ENCODE measurements at places on chromosomes 3 and 15.
A peak's percentile ranks its signal among the peaks of the same experiment; 100 is the strongest.

- no peak for DNase-seq
These were observed 56.4 kb downstream of the NEO1 start for GRCh38 chr15:73108676-73109075.

DNA sequence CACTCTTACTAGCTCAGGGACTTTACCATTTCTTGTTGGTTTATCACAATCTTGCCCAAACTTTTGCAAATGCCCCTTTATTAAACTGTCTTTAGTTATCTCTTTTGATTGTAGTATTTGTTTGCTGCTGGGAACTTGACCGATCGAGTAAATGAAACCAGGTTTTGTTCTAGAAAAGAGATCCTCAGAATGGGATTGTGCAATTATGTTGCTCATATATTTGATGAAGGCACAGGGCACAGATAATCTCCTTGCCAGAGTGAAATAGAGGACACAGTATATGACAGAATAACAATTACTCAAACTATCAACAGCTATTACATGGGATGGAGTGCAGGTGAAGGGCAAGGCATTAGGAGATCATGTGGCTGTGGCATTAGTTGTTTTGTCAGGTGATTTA lies 216.6 kb upstream of the RASGRP1 start:
- DNase-seq = no peak

DNA sequence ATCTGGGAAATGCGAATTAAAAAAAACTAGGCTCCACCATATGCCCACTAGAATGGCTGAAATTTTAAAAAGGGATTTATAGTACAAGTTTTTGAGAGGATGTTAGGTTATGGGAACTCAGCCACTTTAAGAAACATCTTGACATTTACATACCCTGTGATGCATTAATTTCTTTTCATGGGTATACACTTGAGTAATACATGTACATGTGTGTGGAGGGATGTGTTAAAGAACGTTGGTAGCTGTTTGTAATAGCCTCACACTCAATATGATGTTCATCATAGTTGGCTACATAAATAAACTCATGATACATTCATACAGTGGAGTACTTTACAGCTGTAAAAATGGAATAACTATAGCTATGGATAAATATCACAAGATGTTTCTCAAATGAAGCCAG lies 40.9 kb downstream of the MEF2A start:
- DNase-seq = no peak

GRCh38 chr3:4985330-4986174 lies 6.3 kb downstream of the BHLHE40 start:
- peak; percentile 68 for DNase-seq

DNA sequence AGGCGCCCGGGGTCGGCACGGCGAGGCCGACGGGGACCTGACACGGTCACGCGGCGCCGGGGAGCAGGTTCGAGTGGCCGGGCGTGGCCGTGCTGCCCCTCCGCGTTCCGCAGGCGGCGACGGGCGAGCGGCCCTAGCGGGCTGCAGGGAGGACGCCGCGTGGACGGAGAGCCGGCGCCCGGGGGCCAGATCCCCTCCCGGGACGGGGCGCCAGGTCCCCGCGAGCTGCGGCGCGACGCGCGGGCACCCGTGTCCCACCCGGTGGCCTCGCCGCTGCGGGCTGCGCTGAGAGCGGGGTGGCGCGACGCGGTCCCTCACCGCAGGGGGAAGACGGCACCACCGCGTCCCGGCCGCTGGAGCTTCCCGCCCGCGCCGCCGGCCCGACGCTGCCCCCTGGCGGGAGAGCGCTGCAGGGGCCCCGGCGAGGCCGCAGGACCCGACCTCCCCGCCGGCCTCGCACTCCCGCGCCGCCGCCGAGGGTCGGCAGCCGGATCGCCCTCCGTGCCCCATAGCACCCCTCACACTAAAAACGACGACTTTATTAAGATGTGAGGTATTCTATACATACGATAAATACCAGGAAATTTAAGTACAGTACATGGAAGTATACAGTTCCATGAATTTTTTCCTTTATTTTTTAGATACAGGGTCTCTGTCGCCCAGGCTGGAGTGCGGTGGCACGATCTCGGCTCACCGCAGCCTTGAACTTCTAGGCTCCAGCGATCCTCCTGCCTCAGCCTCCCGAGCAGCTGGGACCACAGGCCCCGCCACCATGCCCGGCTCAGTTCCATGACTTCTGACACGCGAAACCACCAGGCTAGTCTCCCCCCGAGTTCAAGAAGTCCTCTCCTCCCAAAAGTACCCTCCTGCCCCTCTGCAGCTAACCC lies 1.3 kb upstream of the PIGZ start:
- DNase-seq = peak; percentile 68

GRCh38 chr15:50641318-50641717 lies 45.3 kb downstream of the TRPM7 start:
- no peak for DNase-seq

GRCh38 chr3:67875858-67876257 lies 221.4 kb upstream of the SUCLG2 start:
- no peak for DNase-seq

DNA sequence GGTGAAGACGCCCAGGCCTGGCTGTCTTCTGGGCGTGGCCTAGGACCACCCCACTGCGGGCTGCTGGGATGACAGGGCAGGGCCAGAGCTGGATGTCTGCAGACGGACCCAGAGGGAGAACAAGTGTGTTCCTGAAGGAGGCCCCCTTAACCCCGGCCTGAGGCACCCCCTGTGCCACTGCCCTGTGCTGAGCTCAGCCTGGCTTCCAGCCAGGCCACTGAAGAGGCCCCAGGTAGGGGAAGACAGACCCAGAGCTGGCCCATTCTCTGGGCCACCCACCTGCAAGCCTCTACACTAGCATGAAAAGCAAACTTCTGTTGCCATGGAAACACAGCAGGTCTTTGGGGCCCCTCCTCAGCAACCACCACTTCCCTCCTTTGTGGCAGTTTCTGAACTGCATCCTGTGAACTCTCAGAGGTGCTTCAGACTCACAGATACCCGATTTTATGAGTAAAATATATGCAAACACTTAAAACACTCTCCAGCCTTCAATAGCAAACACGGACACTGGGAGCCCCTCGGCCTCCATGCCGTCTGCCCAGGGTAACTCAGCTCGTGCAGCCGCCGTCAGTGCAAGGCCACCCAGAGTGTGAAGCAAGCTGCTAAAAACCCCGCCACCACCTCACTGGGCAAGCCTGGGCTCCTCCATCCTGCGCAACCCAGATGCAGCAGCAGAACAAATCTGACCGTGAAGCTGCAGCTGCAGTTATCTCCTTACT lies 42.5 kb downstream of the CMTM6 start:
- DNase-seq = no peak

GRCh38 chr3:169759256-169759655 lies 5.6 kb downstream of the TERC start:
- peak; percentile 36 for DNase-seq

DNA sequence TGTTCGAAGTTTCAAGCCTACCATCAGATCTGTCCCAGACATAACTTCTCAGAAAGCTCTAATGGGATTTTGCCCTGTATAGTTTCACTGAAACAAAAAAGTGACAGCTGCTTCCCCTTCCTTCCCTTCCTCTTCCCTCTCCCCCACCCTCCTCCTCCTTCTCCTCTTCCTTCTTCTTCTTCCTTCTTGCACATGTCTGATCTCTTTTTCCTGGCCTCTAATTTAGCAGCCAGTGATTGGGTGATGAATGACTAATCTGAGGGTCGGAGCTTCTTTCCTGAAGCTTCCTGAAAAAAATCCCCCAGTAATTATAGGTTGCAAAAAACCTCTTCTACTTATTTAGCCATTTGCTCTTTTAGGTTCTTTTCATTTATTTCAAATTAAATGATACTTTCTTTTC lies 168.7 kb downstream of the POTEB3 start:
- no peak for DNase-seq

DNA sequence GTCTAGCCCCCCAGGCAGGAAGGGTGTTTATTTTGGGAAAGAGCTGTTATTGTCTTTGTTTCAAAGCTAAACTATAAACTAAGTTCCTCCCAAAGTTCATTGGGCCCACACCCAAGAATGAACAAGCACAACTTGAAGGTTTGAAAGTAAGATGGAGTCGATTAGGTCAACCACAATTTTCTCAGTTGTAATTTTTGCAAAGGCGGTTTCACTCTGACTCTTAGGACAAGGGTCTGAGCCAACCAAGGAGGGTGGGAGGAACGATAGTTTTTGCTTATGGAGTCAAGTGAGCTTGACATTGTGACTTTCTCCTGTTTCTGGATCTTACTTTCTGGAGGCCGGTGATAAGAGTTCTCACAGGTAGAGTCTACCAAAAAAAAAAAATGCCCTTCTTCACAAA lies 5.8 kb upstream of the ZNF770 start:
- DNase-seq = no peak

DNA sequence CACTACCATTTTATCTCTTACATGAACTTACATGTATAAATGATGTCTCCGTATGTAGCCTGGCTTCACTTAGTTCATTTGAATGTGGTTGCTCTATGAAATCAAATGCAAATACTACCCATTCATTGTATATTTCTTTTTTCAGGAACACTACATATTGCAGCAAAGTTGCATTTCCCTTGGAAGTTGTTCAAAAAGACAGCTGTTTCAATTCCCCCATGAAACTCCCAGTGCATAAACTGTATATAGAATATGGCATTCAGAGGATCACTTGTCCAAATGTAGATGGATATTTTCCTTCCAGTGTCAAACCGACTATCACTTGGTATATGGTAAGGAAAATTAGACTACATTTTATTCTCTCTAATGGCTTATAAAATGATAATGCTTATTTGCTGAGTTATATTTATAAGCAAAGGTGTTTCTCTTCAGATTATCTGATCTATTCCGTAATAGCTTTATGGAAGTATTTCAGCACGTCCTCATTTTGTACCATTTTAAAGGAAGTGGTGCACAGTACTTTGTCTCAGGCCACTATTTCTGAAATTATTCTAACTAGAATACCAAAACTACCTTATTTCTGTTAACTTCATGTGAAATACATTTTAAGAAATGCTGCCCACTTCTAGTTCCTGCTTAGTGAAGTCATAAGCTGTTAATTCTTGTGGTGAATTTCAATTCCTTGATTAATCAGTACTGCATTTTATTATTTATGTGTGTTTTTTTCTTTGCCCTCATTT lies 95.1 kb downstream of the IL1RAP start:
- no peak for DNase-seq

- no peak for DNase-seq
These were observed 105.7 kb downstream of the TPRA1 start for GRCh38 chr3:127484601-127485388.

DNA sequence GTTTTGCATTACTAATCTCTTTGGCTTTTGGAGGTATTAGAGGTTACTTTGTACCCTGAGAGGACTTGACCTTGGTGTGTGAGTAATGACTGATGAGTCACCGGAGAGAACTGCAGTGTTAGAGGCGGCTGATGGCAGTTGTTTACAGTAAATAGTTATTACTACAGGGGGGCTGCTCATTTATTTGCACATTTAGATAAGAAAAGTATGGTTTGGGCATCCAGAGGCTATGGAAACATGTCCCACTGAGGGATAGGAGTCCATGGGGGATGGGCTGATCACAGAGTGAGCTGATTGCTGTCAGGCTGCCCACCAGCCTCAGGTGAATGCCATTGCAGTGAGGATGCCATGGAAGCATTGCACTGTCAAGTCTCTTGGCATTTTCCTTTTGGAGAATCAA lies 17.3 kb upstream of the STAC start:
- DNase-seq = peak; percentile 73

GRCh38 chr15:83129791-83130190 lies 22.3 kb downstream of the TM6SF1 start:
- no peak for DNase-seq

- DNase-seq = no peak
These were observed 26.4 kb upstream of the LAMP3 start for GRCh38 chr3:183188895-183189462.

GRCh38 chr3:46607603-46608028 lies 4.7 kb upstream of the FAM240A start:
- DNase-seq = no peak

- no peak for DNase-seq
These were observed 628.5 kb downstream of the GRM7 start for GRCh38 chr3:7489417-7489816.

GRCh38 chr3:135929670-135930069 lies 35.9 kb upstream of the PPP2R3A start:
- DNase-seq = no peak

- no peak for DNase-seq
These were observed 42.6 kb upstream of the ATP2C1 start for GRCh38 chr3:130851277-130851676.

- no peak for DNase-seq
These were observed 48.2 kb downstream of the ANXA2 start for GRCh38 chr15:60349589-60349988.

GRCh38 chr3:100702082-100702979 lies 7.0 kb upstream of the TFG start:
- DNase-seq = peak; percentile 44

DNA sequence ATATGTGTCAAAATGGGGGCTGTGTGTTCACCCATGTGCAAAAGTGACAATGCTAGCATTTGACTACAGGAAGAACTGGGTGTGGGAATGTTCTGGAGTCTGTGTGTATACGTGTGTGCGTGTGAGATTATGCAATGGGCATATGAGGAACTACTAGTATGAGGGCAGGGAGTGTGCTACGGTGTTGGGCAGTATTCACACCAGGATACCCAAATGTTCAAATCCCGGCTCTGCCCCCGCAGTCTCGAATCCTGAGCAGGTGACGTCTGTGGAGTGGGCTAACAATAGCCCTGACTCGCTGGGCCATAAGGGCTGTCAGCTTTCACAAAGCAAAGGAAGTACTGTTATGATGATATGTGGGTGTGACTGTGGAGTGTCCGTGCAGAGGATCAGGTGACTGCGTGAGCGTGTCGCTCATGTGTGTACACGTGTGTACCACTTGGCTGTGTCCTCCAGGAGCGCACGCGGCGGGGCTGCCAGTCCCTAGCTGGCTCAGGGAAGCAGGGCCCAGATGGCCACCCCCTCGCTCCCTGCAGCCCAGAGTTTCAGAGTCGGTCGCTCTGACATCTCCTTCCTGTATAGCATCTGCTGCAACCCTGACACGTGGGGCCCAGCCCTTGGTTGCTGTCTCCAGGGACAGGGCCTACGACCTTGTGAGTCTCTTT lies 27.2 kb downstream of the IQSEC1 start:
- DNase-seq = no peak

- DNase-seq = no peak
These were observed 1070.4 kb downstream of the ROBO1 start for GRCh38 chr3:78697426-78697825.

DNA sequence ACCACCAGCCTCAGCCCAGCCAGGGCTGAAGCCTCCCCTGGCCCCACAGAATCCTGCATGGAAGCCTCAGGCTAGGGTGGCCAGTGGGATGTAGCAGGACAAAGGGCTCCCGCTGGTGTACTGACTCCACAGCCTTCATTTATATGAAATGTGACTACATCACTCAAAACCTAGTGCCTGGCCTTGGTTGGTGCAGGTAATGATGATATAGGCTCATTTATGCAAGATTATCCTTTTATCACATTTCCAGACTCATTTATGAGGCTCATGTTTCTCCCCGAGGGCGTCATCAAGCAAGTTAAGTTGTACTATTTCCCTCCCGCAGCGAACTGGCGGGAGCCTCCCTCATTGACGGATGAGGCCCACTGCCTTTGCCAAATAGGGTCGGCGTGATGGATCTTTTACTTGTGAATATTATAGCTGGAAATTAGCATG lies 179.1 kb upstream of the SMAD3 start:
- no peak for DNase-seq

GRCh38 chr15:45790325-45790943 lies 155.6 kb downstream of the SQOR start:
- DNase-seq = peak; percentile 45

Measured in RWPE1 (cell line).